ENCODE measurements at places on chromosomes 1 and 21.

DNA sequence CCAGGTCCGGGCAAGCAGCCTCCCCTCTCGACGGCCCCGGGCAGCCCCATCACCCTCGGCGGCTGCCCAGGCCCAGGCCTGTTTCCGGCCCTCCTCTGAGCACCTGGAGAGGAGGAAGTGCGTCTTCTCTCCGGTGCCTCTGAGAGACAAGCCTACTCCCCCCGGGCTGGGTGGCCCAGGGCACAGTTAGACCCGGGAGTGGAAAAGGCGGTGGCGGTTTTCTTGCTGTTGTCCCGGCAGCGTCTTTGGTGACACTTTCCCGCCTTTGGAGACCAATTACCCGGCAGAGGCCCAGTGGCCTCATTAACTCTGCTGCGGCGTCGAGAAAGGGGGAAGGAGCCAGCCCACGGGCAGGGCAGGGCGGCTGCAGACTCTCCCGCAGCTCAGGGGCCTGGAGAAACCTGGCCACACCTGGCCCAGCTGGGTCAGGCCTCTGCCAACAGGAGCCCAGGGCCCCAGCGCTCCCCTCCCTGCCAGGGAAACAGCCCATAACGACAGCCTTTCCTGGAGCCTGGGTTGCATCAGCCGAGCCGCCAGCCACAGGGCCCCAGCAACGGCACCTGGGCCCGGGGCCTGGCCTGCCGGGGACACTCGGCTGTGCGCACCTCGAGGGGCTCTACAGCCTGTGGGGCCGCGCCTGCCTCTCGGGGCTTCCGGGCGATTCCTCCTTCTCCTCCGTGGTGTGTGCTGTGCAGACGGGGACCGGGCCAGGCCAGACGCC, 28.4 kb upstream of the C1orf159 start:
- DNase-seq: peak; percentile 46

DNA sequence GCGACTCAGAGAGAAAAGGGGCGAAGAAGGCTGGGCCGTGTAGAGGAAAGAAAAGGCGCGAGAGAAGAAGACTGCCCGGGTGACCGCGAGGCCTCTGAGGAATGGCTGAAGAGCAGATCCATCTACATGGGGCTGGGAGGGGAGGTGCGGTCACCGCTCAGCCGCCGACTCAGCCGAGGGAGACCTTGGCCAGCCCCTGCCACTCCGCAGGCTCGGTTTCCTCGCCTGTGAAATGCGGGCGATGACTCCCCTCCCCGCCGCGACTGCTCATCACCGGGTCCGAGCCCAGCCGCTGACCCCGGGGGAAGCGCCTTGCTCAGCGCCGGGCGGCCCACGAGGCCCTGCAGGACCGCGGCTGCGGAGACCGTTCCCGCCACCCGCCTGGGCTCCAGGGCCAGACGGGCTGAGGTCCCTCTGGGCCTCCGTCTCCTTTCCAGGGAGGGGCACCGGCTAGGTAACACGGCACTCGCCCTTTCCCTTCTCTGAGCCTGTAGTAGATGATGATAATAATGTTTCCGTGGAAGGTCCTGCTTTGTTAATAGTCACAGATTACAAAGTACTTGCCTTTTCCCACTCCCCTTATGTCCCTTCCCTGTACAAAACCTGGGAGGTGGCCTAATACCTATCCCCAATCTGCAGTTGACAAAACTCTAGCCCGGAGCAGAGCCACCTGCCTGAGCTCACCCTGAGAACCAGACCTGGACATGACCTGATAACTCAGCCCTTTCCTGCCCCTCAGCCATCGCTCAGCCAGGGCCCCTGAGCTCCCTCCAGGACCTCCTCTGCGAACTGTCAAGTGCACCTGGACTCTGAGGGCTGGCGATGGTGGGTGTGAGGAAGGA, 1.6 kb upstream of the BSND start:
- no peak for DNase-seq

DNA sequence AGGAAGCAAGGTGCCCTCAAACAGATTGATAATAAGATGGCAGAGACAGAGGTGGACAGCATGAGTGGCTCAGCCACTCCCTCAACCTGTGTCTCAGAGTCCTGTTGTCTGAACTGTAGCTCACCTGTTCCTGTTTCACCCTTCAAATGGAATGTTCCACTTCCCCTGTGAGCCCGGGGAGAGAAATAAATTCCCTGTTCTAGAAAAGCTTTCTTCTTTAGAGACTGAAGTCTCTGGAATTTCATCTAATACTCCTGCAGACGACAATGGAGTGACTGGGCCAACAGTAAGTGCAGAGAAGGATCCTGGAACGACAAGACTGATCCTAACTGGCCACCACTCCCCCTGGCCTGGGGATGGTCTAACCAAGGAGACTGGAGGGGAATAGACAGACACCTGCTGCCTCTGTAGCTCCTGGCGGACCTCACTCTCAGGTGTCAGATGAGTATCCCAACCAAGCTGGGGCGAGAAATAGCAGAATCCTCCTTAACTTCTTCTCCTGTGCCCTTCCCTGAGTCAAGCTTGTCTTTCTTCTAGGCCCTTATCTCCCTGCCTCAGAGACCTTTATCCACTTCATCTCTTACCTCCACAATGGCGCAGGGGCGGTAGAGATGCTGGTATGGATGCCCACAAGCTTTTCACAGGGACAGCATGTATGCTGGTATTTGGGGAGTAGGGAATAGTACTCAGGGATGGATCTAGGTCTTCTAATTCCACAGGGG, 45.4 kb downstream of the PLEKHA6 start:
- DNase-seq: no peak

DNA sequence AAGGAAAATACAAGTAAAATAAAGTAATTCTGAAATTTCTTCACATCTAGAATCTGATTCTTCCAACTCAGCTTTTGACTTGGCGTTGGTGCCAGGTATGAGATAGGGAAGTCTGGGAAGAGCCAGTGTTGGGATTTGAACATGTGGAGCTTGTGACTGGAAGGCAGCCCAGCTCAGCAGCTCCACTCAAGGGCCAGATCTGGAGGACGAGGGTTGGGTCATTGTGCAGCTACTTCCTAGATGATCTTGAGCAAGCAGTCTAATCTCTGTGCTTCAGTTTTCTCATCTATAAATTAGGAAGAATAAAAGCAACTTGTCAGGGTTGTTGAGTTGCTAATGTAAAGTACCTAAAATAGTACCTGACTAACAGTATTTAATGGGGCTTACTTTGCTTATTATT, 5.0 kb downstream of the ADARB1 start:
- no peak for DNase-seq

DNA sequence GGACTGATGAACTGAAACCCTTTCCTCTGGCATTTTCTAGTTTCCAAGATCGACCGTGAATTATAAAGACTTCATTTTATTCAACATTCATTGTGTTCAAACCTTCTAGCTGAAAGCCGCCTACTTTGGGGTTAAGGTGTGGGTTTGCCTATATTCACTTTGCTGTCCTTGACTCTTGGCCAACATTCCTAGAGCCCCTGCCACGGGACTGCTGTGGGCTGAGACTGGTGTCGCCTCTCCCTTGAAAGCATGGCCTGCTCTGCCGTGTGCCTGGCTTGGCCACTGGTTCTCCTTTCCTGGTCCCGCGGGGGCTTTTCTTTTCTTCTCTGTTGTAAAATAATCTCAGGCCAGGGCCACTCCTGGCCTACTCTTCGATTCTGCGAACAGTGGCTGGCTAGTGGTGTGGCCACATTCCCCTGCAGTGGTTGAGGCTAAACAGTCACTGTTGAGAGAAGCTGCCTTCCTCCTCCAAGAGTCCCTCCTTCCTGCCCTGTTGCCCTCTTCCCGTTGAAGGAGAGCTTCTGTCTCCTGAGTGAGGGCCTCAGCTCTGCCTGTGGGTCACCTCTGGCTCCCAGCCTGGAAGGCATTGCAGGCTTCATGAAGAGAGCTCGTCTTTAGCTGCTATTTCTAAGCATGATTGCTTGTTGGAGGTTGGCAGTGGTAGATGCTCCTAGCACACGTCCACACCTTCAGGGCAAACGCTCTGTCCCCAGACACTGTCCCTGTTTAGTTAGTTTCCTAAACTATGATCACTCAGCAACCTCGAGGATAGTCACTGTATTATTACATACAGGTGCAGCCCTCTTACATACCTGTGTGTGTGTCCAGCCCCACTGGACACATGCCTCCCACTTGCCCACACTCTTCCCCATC, 80.5 kb downstream of the GALNT2 start:
- DNase-seq: no peak

DNA sequence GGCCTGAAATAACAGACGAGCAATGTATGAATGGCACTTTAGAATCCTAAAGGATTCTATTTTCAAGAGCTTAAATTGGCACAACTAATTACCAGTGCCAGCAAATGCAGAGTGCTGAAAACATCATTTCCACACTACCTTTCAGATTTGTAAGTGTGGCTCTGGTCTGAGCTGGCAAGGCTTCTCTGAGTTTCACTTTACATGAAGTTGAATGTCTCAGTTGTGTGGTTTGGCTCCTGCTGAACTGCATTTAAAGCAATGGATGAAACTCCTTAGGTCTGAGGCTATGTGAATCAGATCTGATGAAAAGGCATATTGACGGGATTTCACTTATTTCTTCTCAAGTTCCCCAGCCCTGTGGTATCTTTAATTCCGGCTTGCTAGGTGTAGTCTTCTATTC, 114.8 kb upstream of the PTGFR start:
- DNase-seq: no peak

GRCh38 chr1:224368409-224368808, 11.7 kb downstream of the CNIH4 start:
- DNase-seq: no peak

GRCh38 chr1:7932524-7933138, 8.0 kb downstream of the TNFRSF9 start:
- no peak for DNase-seq

- no peak for DNase-seq
These were observed 6.7 kb downstream of the LSS start for GRCh38 chr21:46221664-46222435.

DNA sequence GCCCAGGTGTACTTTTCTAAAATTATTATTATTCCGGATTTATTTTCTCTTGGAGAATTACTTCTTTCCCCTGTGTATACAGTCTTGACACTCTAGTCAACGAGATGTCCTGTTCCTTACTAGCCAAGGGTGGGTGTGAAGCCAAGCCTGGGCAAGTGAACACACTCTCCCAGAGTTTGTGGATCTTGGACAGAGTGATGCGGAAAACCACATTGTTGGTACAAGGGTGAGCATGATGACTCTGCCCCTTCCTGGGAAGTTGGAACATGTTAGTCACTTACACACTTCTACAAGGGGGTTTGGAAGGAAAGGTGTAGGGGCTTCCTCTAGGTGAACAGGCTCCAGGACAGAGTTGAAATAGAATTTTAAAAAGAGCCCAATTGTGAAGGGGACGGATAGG, 20.0 kb upstream of the RD3 start:
- DNase-seq: no peak

GRCh38 chr1:186418503-186418902, 42.4 kb downstream of the PDC start:
- DNase-seq: no peak

DNA sequence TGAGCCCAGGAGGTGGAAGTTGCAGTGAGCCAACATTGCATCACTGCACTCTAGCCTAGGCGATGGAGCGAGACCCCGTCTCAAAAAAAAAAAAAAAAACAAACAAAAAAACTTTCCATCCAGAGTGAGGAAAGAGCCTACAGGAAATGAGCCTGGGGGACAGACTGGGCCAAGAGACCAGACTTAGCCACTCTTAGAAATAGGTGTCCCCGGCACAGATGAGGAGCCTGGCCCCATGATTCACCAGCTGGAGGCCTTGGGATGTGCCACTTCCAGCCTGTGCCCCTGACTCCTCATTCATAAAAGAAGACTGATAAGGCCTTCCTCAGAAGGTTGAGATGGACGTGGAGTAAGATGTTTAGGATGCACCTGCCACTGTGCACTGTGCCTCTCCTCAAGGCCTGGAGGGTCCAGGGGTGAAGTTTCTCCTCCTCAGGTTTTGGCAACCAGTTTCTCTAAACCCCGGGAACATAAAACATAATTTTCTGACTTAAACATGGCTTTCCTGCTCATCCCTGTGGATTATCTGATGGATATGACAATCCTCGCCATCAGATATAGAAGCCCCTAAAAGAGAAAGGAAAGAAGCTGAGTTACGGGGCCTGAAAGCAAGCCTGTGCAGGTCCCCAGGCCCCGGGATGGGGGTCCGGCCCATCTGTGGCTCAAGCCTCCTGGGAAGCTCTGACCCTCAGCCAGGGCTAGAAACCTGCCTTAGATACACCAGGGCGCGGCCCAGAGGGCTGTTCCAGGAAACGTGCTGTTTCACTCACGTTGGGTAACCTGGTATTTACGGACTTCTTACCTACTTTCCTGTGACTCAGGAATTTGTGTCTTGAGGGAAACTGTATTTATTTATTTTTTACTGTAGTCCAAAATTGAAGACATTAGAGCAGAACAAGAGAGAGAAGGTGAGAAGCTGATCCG, 26.0 kb downstream of the MX1 start:
- no peak for DNase-seq

- DNase-seq: no peak
These were observed 16.1 kb downstream of the UTP11 start for GRCh38 chr1:38028671-38029070.

DNA sequence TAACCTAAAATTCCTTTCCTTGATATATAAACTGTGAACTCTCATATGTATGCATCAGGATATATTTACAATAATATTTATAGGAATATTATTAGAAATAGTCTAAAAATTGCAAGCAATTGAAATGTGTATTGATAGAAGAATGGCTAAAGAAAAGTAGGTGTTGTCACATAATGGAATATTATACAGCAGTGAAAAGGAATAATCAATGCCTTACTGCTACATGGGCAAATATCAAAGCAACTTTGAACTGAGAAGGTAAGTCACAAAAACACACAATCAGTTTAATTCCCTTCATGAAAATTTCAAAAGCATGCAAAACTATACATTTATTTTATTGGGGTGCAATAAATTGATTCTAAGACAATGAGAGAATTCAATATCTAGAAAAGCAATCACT, 35.7 kb upstream of the CDC14A start:
- no peak for DNase-seq

Measured in stimulated activated CD4-positive, alpha-beta T cell treated with anti-CD3 and anti-CD28 coated beads, Interleukin-2, amount 100 ng/mL, for 48 hours (primary cell).